IMR-90 (cell line): ENCODE measurements at places on chromosomes 6 and 20. TPM values are rescaled to one million over a fixed set of nuclear protein-coding genes. Genes with fewer than 3 reads are reported as not detected.
A peak's percentile ranks its signal among the peaks of the same experiment; 100 is the strongest.

DNA sequence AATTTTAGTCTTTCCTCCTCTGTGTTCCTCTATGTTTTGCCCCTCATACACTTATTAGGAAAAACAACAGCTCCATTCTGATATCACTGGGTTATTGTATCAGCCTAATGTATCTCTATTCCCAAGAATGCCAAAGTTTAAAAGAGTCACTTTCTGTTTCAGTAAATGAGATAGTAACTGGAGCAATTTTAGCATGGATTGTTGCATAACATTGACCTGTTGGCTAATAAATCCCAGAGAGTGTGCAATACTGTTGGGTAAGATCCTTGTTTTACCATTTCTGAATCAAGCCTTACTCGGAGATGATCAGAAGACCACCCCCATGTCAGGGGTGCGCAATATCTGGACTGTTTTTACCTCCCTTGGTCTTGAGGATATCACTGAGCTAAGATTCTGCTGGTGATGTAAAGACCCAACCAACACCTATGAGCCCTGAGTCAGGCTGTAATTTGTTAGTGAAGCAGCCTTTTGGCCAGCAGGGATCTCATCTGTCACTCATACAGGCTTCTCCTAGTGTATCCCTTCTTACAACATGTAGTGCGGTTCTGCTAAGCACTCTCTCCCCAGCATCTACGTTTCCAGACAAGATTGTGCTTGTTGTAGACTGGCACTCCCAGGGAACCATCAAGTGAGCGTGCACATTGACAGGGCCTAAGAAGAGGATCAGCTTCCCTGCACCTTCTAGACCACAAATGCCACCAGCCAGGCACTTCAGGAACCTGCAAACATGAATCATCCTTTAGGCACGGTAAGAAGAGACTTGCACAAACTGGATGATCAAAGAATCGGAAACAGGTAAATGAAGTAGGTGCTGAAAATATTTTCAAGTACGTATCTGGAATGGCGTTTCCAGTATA, 11.5 kb upstream of the IPCEF1 start:
- H3K27ac ChIP-seq = no peak overlapping the region
- H3K27me3 ChIP-seq = no peaks in the 10 kb centered on the region
- H3K36me3 ChIP-seq = no peaks in the 10 kb centered on the region
- H3K4me1 ChIP-seq = peaks cover 2% of the 10 kb centered on the region; the same call in 1 of the 2 replicates
- no peak for DNase-seq

- no peaks in the 10 kb centered on the region for H3K36me3 ChIP-seq
- H3K4me3 ChIP-seq = no peak overlapping the region
- no peaks in the 10 kb centered on the region; the same call in 1 of the 2 replicates for H3K4me1 ChIP-seq
- H3K27ac ChIP-seq = no peak overlapping the region
- no peak for DNase-seq
- H3K27me3 ChIP-seq = no peaks in the 10 kb centered on the region
Measured at GRCh38 chr6:141134723-141135122, 998.0 kb upstream of the GJE1 start.

- H3K4me3 ChIP-seq = no peak overlapping the region
- no peak overlapping the region for H3K27ac ChIP-seq
- DNase-seq = peak; percentile 10
- no peaks in the 10 kb centered on the region for H3K27me3 ChIP-seq
Measured at GRCh38 chr6:74932232-74932888, 273.5 kb downstream of the COL12A1 start.

GRCh38 chr20:56392881-56393482, 537 bp downstream of the CSTF1 start:
- peaks cover 22% of the 10 kb centered on the region for H3K36me3 ChIP-seq
- DNase-seq = no peak
- peak overlapping the region; percentile 83 for H3K27ac ChIP-seq
- peak overlapping the region; percentile 67 for H3K4me3 ChIP-seq

DNA sequence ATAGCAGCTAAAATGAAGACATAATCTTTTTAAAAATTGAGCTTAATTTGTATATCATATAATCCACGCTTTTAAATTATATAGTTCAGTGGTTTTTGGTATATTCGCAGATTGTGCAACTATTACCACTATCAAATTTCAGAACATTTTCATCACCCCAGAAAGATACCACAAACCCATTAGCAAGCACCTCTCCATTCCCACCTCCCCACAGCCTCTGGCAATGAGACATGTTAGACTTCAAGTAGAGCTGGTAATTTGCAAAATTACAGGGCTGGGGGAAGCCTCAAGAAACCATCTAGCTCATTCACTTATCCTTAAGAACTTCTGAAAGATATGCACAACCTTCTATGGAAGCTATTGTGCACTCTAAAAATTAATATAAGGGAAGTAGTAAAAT, 37.2 kb downstream of the TRMT6 start:
- H3K36me3 ChIP-seq = no peaks in the 10 kb centered on the region
- no peak overlapping the region for H3K27ac ChIP-seq
- H3K4me3 ChIP-seq = no peak overlapping the region

- H3K4me1 ChIP-seq = no peaks in the 10 kb centered on the region
- no peak overlapping the region for H3K4me3 ChIP-seq
- no peaks in the 10 kb centered on the region for H3K27me3 ChIP-seq
Measured at GRCh38 chr20:56004611-56005388, 519 bp downstream of the CBLN4 start.

Gene POPDC3
- polyA plus RNA-seq = 19.7 and 22.7 TPM in 2 replicates

Gene HS3ST5
- polyA plus RNA-seq = not detected in 2 replicates
